Suppressor macrophage treated with lipopolysaccharide for 4 hours (primary cell): ENCODE measurements at places on chromosomes 4 and X.

GRCh38 chr4:5757536-5757935 lies 46.5 kb downstream of the EVC start:
- no peak for DNase-seq

- DNase-seq = peak; percentile 28
Observed at GRCh38 chr4:74097116-74097515, 1.9 kb downstream of the CXCL2 start.

DNA sequence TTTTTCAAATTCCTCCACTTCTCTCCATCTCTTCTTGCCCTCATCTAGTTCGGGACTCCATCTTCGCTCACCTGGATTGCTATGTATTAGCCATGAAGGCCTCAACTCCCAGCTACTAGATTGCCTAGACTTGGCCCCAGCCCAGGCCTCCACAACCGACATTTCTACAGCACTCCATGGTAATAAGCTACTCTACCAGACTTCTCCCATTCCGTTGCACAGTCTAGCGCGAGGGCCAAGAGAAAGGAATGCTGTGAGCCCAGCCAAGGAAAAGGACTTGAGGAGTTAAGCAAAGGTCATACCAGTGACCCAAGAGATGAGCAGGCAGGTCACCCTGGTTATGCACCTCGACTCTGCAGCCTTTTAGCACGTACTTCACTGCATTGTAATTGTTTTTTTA lies 75.6 kb downstream of the SOWAHB start:
- no peak for DNase-seq

GRCh38 chrX:77070202-77070918 lies 376.8 kb upstream of the FGF16 start:
- no peak for DNase-seq

DNA sequence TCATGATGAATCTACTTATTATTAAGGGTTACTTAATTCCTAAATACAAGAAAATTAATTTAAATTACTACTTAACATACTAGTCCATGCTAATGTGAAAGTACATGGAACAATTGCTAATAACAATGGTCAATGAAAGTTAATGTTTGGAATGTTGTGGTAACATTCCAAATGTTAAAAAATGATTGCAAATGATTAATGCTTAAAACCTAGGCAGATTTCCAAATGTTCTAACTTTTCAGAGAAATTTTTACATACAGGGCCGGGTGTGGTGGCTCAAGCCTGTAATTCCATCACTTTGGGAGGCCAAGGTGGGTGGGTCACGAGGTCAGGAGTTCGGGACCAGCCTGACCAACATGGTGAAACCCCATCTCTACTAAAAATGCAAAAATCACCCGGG lies 1851.3 kb upstream of the PCDH7 start:
- DNase-seq = no peak

- DNase-seq = no peak
Observed at GRCh38 chr4:108799306-108799705, 36.5 kb upstream of the ETNPPL start.

- DNase-seq = no peak
Observed at GRCh38 chr4:102222838-102223409, 122.4 kb downstream of the SLC39A8 start.

- DNase-seq = no peak
Observed at GRCh38 chr4:9970399-9971011, 50.8 kb downstream of the SLC2A9 start.

DNA sequence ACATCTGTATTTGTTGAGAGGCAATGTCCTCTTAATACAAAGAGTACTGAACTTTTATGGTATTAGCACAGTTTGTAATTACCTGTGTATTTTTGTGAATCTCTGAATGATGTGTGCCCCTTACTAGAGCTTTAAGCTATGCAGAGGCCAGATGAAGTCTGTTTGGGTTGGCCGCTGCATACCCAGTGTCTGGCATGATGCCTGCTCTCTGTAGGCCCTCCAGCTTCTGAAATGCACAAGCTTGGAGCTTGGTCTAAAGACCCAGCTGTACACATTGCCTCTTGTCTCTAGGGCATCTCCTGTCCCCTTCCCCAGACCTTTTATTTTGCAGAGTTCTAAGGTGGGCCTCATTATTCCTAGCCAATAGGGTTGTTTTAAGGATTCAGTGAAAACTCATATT lies 68.6 kb downstream of the CDS1 start:
- no peak for DNase-seq

GRCh38 chr4:9792381-9792780 lies 10.9 kb downstream of the DRD5 start:
- DNase-seq = no peak

GRCh38 chrX:68992821-68993397 lies 164.1 kb downstream of the EFNB1 start:
- DNase-seq = no peak

GRCh38 chr4:155539746-155540145 lies 126.9 kb upstream of the GUCY1A1 start:
- DNase-seq = no peak

DNA sequence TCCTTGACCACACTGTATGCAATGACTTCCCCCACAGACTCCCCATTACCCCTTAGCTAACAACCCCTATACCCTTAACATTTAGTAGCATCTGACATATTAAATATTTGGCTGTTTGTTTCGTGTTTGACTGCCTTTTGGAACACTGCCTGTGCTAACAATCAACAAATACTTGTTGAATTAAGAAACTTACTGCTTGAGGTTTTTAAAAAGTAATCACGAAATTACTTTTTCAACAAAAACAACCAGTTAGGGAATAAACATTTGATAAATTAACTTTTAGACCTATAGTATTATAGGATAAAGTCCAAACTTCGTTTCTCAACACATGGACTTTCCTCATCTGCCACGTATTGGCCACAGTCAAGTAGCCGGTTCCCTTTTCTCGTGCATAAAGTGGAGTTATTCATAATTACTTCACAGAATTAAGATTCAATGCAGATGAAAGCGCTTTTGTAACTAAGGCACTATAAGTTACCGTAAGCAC lies 555 bp upstream of the ELMOD2 start:
- DNase-seq = no peak

DNA sequence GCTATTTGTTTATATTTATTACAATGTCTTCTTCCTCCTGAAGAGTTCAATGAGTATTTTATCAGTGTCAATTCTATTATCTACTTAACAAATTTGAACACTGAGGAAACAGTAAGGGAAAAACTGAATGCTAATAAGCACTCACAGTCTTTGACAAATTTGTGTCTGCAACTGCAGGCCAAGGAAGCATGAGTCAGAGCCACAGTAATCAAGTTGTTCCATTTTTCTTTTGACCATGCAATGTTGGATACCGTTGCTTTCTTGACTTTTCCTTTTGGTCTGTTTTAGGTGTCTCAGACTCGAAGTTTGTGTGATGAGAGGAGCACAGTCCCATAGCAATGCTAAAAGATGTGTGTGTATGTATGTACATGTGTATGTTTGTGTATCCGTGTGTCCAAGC lies 359.6 kb downstream of the IL1RAPL1 start:
- no peak for DNase-seq
